ENCODE measurements at places on chromosomes 7 and 10.

DNA sequence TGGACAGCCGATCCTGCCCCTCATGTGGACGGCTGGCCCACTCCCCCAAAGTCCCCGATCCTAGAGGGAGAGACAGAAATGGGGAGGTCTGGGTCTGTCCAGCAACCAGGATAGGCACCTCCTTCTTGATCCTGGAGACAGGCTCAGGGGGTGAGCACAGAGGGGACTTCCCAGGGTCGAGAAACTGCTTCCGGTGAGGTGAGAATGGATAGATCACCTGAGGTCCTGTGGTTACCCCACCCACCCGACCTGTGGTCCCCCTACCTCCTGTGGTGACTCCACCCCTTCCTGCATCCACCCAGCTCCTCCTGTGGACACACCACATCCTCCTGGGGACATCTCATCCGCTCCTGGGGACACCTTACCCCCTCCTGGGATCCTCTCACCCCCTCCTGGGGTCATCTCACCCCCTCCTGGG lies 27.4 kb upstream of the RASGEF1A start:
- no peak for DNase-seq

DNA sequence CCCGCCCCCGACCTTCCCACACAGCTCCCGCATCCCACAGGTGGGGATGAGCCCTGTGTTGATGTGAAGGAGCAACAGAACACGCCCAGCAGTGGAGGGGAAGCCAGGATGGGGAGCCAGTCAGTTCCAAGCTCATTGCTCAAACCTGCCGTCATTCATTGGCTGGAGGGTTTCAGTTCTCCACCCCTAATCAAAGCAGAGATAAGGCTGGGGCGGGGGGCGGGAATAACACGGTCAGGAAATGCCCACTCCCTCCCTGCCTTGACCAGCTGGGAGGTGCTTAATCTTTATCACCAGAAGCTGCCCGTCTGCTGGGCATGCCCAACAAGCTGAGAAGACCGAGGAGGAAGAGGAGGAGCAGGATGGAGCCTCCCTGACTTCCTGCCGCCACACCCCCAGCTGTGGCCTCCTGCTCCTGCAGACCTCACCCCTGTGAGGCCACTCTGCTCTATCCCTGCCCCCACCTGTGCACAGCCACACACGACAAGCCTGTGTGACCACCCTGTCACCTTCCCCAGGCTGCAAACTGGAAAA lies 265.1 kb downstream of the ZEB1 start:
- DNase-seq, result no peak

- DNase-seq, result peak; percentile 56
These were observed 65.4 kb downstream of the TACC2 start for GRCh38 chr10:122054048-122055025.

- DNase-seq, result no peak
These were observed 91.8 kb upstream of the LANCL2 start for GRCh38 chr7:55273186-55273980.

GRCh38 chr7:105980645-105981396 lies 17.8 kb downstream of the CDHR3 start:
- DNase-seq, result no peak

- no peak for DNase-seq
These were observed 339.1 kb downstream of the HGF start for GRCh38 chr7:81430761-81431160.

DNA sequence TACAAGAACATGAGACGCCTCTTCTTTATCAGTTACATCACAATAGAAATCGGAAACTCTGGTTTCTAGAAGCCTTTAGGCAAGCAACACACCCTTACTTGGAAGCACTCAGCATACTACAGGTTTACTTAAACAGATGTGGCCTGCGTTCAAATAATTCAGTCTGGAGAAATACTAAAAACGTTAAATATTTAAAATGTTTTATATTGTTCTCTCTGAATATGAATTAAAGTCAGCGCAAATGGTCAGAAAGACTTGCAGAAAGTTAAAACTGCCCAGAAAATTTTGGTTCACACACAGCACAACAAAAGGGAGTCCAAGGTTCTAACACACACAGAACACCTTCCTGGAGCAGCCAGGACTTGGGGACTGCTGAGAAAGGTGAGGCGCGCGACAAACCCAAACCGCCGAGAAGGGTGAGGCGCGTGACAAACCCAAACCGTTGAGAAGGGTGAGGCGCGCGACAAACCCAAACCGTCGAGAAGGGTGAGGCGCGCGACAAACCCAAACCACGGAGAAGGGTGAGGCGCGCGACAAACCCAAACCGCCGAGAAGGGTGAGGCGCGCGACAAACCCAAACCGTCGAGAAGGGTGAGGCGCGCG lies 25.8 kb downstream of the ESYT2 start:
- DNase-seq, result no peak

DNA sequence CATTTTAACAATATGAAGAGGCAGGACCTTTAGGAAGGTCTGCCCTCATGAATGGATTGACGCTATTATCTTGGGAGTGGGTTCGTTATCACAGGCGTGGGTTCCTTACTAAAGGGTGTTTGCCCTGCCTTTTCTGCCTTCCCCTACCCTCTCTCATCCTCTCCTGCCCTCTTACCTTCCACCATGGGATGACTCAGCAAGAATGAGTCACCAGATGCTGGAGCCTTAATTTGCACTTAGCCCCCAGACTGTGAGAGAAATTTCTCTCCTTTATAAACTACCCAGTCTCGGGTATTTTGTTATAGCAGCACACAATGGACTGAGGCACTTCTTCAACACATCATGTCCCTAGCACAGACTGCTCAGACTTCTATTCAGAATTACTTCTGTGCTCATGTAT lies 31.4 kb upstream of the ZNF32 start:
- DNase-seq, result no peak

GRCh38 chr7:100694098-100694745 lies at the start of gene GIGYF1:
Gene GIGYF1, minus strand, starts transcription at chr7:100694250. Its CDS starts 6,012 bp downstream, at chr7:100688238.
- peak; percentile 85 for DNase-seq

Measured in Karpas-422 (cell line).